ENCODE measurements at places on chromosomes 5 and 9.

DNA sequence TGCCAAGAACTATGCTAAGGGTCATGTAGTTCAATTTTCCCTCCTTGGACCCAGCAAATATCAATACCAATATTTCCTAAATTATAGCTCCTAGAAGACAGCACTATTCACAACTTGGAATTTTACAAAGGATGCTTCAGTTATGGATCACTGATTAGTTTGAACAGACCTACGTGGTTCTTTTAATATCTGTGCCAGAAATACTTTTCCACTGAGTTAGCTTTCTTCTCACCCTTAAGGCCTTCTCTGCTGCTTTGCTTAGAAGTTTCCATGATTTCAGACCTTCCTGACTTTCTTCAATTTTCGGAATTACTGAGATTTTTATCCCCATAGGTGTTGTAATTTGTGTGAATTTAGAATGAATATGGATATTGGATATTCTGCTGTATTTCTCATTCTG is 380.4 kb downstream of the PSAT1 start:
- no peak for DNase-seq

- DNase-seq, result no peak
Observed at GRCh38 chr5:178363501-178364325, 131.1 kb upstream of the PHYKPL start.

DNA sequence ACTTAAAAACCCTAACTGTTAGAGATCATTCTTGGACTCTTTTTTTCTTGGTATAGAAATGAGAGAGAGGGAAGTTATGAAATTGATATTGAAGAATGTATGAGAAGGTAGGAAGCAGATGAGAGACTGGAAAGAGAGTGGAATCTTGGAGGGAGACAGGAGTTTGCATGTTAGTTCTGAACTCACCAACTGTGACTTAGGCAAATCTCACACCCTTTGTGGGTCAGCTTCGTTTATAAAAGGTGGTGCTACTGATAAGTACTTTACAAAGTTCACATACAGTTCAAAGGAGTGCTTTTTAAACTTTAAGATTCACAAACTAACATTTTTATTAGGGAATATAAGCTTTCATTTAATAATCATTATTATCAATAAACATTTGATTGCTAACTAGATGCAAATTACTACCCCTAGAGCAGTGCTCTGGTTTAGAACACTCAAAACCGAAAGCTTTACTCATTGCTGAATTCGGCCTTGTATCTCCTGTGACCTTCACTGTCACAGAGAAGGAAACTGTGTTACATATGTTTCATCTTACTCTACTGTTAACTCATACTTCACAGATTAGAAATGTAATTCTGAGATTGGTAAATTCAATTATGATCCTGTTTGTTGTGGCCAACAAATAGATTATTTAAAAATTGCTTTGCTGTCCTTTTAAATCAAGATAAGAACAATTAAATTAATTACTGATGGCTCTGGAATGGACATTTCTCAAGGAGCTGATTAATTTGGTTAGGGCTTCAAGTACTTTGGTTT is 143.2 kb downstream of the RMI1 start:
- DNase-seq, result no peak

DNA sequence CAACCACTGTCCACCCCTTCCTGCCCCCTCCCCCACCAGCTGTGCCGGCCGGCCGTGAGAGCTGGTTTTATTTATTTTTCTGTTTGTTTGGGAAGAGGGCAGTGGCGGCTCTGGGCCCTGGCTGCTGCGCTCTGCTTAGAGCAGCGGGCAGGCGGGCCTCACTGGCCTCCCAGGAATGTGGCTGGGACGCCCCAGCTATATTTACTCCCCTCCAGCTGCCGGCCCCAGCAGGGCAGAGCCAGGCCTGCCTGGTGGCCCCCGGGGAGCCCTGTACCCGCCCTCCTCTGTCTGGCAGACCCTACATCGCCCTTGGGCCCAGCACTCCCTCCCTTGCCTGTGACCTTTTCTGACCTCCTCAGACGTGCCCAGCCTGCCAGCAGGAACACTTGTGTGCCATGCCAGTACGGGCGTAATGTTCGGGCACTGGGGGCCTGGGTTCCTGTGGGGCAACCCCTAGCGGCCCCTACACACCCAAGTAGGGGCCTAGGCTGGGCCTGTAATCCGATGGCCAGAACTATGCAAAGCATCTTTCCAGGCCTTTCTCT is 7.7 kb downstream of the CXXC5 start:
- DNase-seq, result no peak

GRCh38 chr5:23451156-23451555 is 56.3 kb upstream of the PRDM9 start:
- DNase-seq, result no peak

DNA sequence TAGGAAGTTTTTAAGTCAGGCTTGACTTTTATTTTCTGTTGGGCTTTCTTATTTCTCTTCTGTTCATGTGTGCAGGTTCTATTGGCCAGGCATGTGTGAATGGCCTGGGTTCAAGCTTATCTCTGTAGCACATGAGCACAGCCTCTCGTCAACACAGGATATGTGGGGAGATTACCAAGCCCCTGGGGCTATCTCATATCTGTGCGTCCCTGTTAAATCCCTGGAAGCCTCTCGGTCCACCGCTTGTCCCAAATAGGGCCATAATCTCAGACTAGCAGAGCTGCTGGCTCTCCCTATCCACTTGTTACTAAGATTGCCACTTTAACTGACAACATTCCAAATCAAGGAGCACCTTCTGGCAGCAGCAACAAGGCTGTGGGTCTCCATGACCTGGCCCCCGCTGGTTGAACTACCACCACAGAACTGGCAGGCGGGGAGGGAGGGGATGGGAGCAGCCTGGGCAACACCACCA is 28.4 kb upstream of the EBF1 start:
- DNase-seq, result no peak

GRCh38 chr9:84169240-84169639 is 171.3 kb downstream of the SLC28A3 start:
- no peak for DNase-seq

GRCh38 chr5:31382051-31382878 is 149.6 kb downstream of the DROSHA start:
- DNase-seq, result no peak

GRCh38 chr5:76264681-76265080 is 138.4 kb upstream of the IQGAP2 start:
- DNase-seq, result no peak

DNA sequence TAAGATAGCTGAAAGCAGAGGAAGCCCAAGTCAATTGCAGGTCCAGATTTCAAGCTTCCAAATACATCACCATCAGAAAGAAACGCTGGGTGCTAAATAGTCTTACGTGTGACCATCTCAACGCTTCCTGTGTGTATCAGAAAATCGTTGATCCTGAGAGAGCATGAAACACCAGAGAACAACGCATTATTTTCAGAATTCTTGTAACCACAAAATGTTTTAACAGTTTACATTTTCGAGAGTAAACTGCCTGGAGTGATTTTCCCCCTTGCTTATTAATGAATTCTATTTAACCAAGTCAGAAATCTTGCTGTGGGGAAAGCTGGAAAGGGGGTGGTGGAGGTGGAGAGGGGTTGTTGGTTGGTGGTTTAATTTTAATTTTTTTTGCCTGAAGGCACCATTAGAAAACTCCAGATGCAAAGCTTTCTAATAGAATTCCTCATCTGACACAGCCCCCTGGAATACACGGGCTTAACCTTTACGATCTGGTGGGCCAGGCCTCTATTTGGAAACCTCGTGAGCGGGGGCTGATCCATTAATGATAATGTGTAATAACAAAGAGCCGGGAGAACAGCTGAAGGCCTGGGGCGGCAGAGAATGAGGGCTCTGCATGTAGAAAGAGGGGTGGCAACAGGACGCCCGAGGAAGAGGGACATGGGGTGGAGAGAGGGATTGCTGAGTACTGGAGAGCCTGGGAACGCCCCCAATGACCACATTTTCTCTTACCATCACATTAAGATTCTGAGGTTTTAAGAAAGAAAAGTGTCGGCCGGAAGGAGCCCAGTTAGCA is 124.5 kb upstream of the NFIB start:
- DNase-seq, result no peak

DNA sequence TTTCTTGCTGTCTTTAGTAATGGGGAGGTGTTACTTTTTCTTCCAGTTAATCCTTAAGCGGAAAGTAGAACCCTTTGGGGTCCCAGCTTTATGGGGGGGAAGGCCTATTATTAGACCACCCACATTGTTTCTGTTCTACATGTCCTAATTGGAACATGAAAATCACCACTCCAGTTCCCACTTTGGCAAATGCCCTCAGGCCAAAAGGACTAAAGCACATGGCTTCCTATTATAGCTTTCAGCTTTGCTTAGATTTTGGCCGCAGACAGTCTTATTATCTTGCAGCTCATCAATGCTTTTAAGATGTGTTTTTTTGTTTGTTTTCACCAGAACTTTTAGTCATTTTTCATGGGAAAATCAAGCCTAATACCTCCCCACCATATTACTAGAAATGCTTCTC is 296.8 kb upstream of the ANKH start:
- DNase-seq, result no peak

DNA sequence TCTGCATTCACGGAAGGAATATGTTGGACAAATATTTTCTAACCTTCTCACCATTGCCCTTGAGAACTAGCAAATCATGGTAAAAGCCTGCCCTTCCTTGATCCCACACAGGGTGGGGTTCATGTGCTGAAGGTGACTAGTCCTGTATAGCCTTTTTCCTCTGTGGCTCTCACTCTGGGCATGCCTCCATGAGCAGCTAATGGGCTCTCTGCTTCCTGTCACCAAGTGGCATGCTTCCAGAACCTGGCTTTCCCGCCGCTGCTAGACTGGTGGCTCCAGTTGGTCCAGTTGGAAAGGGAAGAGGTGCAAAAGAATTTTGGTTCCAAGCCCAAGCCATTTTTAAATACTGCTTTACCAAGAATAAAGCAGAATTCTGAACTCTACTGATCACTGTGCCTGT is 35.5 kb downstream of the FBXO10 start:
- DNase-seq, result no peak

- no peak for DNase-seq
Observed at GRCh38 chr5:32131604-32132003, 42.5 kb downstream of the GOLPH3 start.

- DNase-seq, result no peak
Observed at GRCh38 chr9:136764301-136764891, at the start of gene LCN15. LCN15 (minus strand) TSS chr9:136764518; CDS start chr9:136764488, 30 bp downstream.

- DNase-seq, result no peak
Observed at GRCh38 chr9:114061830-114062474, 16.1 kb downstream of the AMBP start.

- no peak for DNase-seq
Observed at GRCh38 chr5:14041528-14042192, 97.2 kb upstream of the DNAH5 start.

GRCh38 chr9:104882086-104882485 is 45.9 kb downstream of the ABCA1 start:
- no peak for DNase-seq

DNA sequence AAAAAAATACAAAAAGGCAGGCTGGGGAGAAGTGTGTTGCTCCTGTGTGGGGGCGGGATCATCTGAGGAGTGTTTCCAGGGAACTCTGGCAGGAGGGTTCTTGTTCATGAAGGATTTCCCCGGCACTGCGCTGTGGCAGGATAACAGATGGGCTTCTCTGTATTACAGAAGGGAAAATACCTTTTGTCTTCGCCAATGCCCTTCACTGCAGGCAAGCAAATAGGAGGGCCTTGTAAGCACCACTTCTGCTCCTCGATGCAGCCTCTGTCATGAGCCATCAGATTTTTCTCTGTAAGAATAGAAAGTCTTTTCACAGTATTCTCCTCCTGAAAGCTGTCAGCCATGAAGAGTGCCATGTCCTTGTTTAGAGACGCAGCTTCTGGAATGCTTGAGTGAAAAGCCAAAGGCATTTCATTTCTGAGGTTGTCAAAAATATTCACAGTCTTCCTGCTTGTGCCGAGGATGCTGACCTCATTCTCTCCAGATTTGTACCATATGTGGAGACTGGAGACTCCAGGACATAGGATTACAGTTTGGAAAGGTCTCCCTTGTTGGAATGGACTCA is 294.0 kb downstream of the YTHDC2 start:
- DNase-seq, result no peak

DNA sequence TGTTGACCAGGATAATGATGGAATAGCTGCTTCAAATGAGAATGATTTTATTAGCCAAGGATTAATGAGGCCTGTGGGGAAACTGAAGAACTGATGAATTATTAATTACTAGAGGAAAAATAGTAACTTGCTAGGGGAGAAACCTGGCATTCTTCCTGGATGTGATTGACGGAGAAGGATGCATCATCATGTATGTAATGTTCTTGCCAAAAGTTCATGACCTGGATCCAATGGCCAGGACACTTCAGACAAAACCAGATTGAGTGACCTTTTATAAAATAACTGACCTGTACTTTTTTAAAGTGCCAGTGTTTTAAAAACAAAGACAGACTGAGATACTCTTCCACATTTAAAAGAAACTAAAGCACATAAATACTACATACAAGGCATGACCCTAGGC is 23.7 kb downstream of the KIAA1191 start:
- DNase-seq, result no peak

GRCh38 chr5:111127453-111128195 is 35.5 kb downstream of the WDR36 start:
- no peak for DNase-seq

- DNase-seq, result no peak
Observed at GRCh38 chr9:116656977-116657376, 30.1 kb upstream of the TRIM32 start.

- DNase-seq, result no peak
Observed at GRCh38 chr9:100756217-100756616, 178.3 kb downstream of the CAVIN4 start.

DNA sequence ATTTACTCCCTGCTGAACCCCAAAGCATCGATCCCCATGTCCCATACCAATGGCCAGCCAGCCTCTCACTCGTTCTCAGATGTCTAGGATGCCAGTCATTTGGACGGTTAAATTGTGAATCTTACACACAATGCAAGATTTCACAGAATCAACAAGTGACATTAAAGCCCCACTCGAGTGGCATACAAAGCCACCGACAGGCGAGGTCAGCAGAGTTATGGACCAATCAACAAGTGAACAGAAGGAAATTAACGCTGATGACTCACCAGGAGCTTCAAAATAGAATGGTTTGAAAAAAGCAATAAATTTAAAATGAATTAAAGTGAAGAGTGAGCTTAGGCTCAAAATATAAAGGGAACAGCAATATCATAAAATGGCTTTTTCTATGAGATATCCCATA is 8.2 kb upstream of the RUFY1 start:
- no peak for DNase-seq

- no peak for DNase-seq
Observed at GRCh38 chr9:126341426-126341825, 14.8 kb downstream of the MVB12B start.

DNA sequence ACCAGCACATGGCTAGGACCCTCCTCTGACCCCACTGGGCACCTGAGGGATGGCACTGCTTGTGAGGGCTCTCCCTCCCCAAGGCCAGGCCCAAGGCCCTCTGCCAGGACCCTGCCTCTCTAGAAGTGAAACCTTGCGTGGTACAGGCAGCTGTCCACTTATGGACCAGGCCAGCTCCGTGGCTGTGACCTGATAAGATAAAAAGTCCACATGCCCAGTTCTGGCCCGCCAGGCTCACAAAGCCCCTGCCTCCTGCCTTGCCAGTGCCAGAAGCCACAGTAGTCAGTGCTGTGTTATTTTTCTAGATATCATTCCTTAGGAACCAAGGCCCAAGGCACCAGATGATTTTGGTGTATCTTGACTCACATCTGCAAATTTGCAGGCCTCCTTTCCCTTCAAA is 14.0 kb upstream of the SPATA31E1 start:
- no peak for DNase-seq

Measured in NCI-H187 treated with DMSO at 0.1 percent for 48 hours (cell line).